ENCODE measurements at places on chromosomes 3 and 15. TPM values are rescaled to one million over a fixed set of nuclear protein-coding genes. Genes with fewer than 3 reads are reported as not detected.

- peaks cover 26% of the 10 kb centered on the region for H3K36me3 ChIP-seq
- peak overlapping the region; percentile 81 for H3K27ac ChIP-seq
- H3K27me3 ChIP-seq = no peaks in the 10 kb centered on the region
- peak overlapping the region; percentile 80 for H3K4me3 ChIP-seq
- peak; percentile 3 for DNase-seq
Measured at GRCh38 chr3:129398803-129399144, 29.7 kb downstream of the EFCAB12 start.

Gene GHSR
- 0.40 TPM for total RNA-seq

DNA sequence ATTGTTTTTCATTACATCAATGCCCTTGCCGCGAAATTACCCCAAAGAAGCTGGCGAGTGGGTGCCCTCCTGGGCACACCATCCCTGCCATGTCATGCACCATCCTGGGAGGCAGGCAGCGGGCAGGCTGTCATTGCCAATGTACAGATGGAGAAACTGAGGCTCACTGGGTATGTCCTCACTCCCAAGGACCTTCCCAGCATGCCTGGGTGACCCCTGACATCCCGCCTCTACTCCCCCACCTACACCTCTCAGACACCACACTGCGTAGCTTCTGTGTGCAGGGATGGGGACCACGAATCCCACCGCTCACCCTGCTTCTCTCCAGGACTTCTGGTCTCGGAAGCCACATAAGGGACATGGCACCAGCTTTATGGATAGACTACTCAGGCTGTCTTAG is 41.0 kb upstream of the SLC41A3 start:
- H3K27me3 ChIP-seq = no peaks in the 10 kb centered on the region
- peaks cover 9% of the 10 kb centered on the region for H3K4me1 ChIP-seq
- peaks cover 53% of the 10 kb centered on the region for H3K36me3 ChIP-seq
- no peak overlapping the region for H3K27ac ChIP-seq
- no peak for DNase-seq

Gene ZBED2
- total RNA-seq = 0.11 TPM

DNA sequence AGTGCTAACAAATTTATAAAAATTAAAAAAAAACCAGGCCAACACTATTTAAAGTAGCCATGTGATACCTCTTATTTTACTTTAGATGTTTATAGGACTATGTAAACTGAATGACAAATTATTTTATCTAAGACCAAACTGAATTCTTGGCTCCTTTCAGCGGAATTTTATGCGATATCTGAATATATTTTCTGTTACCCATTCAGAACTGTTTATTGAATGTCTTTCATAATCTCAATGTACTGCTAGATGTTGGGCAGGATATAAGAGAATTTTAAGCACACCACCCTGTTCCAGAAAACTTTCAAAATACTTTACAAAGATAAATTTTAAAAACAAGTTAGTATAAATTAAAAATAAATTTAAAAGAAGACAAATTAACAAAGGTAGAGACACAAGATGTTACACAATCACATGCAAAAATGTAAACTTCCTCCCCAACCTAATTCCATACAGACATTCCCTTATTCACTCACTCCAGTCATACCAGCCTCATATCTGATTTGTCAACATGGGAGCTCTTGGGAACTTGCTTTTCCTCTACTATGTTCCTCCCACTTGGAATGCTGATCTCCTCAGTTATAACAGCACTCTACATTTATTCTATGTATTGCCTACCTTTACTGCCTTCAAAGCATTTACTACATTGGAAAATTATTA is 154.6 kb upstream of the MBNL1 start:
- H3K4me3 ChIP-seq = no peak overlapping the region
- no peaks in the 10 kb centered on the region for H3K4me1 ChIP-seq
- H3K36me3 ChIP-seq = no peaks in the 10 kb centered on the region
- no peaks in the 10 kb centered on the region for H3K27me3 ChIP-seq

Gene TMEM207
- total RNA-seq = not detected

GRCh38 chr3:169759256-169759655 is 5.6 kb downstream of the TERC start:
- no peaks in the 10 kb centered on the region for H3K36me3 ChIP-seq
- H3K4me3 ChIP-seq = no peak overlapping the region
- no peak for DNase-seq
- H3K27me3 ChIP-seq = no peaks in the 10 kb centered on the region
- no peak overlapping the region for H3K27ac ChIP-seq

Gene CDCP1
- 0.44 TPM for total RNA-seq

DNA sequence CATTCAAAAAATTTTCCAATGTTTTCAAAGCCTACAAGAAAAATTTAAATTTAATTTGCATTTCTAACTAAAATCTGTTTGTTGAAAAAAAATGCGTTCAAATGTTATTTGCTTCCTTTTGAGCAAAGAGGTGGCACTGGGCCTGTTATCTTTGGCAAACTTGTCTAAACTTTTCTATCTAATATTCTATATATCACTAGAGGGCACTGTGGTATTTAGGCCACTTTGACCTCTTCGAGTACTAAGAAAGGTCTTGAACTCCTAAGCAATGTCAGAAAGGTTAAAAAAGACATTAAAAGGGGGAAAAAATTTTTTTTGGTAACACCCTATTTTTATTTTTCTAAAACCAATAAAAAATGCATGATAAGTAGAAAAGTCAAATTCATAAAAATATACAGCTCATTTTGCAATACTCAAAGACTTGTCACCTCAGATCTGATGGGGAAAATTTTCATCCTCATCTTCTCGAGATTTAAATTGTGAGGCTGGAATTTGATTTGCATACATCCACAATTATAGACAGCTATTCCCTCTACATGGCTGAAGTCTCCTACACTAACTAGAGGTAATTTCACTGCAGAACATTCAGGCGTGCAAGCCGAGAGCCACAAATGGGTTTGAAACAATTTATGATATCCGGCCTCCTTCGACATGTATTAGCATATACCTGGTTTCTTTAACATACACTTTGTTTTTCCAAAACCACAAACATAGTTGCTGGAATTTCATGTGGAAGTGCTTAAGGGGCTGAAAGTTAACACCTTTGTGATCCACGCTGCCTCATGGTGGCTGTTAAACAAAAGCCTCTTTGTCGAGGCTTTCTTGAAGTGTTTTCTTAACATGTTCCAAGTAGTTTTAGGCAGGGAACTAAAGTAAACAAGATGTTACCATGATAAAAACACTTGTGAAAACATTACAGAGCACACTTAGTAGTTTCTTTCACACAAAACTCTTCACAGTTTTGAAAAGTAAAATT is 576.4 kb downstream of the FOXP1 start:
- peak; percentile 65 for DNase-seq
- no peaks in the 10 kb centered on the region for H3K4me1 ChIP-seq
- H3K27ac ChIP-seq = peak overlapping the region; percentile 20
- no peaks in the 10 kb centered on the region for H3K27me3 ChIP-seq
- H3K36me3 ChIP-seq = no peaks in the 10 kb centered on the region
